ENCODE measurements at places on chromosomes 16 and 17. TPM values are rescaled to one million over a fixed set of nuclear protein-coding genes. Genes with fewer than 3 reads are reported as not detected.

Gene TNK1
- polyA plus RNA-seq: 6.5 TPM

DNA sequence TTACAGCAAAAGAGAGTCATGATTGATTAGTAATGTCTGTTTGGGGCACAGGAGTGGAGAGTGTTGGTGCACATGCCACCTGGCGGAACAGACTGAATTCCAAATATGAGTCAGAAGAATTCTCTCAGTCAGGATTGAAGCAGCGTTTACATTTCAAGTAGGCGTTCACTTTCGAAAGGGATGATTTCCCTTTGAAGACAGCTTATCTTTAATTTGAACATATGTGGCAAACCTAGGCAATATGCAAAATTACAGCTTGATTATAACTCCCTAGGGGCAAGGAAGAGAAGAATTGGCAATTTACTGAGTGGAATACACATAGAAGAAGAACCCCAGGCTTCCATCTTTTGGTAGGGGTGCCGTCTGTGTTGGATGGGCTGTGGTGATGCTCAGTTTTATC lies 235.8 kb downstream of the HAPSTR1 start:
- DNase-seq: no peak

DNA sequence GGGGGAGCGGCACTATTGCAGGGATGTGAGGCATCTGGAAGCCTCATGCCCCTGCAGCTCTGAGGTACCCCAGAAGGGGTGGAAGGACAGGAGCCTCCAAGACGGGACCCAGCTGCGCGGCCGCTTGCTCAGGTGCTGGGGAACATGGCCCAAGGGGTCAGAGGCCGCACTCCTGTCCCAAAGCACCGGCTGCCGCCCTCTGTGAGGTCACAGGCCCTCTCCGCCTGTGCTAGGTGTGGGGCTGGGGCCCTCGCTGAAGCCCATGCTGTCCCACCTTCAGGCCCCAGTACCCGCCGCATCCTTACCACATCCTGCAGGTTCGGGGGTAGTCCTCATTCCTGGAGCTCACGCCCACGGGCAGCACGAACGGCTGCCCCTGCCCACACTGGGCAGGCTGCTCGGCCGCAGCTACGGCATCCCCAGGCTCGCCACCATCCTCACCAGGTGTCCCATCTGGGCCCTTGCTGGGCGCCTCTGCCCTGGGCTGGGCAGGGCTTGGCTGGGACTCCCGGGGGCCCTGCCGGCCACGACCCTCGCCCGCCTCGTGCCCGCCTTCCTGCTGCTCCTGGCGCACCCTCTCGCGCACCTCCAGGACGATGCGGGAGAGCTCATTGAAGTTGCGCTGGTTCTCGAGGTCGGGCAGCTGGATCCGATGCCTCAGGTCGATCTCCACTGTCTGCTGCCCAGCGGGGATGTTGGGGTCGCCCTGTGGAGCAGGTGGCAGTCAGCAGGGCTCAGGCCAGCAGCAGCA lies 16.6 kb upstream of the C16orf95 start:
- DNase-seq: no peak

GRCh38 chr16:4649744-4650442 lies 25.3 kb downstream of the MGRN1 start:
- DNase-seq: no peak

GRCh38 chr16:68111379-68111778 lies 26.2 kb downstream of the NFATC3 start:
- no peak for DNase-seq

Gene QPRT
- polyA plus RNA-seq: 111 TPM

Gene KRTAP3-1
- polyA plus RNA-seq: not detected

- no peak for DNase-seq
These were observed 573 bp downstream of the CHST6 start for GRCh38 chr16:75494661-75495075.

DNA sequence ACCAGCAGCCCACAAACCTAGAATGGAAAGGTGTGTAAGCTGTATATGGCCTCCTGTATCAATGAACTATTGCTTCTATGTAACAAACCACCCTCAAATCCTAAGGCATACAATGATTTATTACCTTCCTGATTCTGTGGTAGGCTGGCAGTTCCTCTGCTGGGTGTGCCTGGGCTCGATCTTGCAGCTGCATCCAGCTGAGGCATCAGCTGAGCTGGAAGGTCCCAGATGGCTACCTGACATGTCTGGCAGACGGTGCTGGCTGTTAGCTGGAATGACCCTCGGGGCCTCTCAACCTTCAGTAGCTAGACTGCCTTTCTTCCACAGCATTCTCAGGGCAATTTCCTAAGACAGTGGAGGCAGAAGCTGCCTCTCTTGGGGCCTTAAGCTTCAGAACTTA lies 152.7 kb downstream of the RAB11FIP4 start:
- DNase-seq: no peak

Gene ITGAD
- not detected for polyA plus RNA-seq

GRCh38 chr17:71764505-71764904 lies 356.3 kb upstream of the SOX9 start:
- no peak for DNase-seq

DNA sequence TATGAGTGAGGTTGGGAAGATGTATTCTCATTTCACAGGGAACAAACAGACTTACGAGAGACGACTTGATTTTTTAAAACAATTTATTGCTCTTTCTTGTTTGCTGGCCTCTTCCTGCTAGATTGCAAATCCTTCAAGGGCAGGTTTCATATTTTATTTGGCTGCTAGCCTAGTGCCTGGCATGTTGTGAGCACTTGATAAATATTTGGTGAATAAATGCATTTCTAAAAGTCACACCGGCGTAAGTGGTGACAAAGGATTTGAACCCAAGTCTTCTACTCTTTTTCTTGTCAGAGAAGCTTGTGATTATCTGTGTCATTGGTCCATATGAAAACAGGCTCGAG lies 1.4 kb downstream of the WWP2 start:
- DNase-seq: no peak

Gene PYDC1
- not detected for polyA plus RNA-seq

- DNase-seq: no peak
These were observed 29.6 kb downstream of the NMT1 start for GRCh38 chr17:45090711-45091110.

DNA sequence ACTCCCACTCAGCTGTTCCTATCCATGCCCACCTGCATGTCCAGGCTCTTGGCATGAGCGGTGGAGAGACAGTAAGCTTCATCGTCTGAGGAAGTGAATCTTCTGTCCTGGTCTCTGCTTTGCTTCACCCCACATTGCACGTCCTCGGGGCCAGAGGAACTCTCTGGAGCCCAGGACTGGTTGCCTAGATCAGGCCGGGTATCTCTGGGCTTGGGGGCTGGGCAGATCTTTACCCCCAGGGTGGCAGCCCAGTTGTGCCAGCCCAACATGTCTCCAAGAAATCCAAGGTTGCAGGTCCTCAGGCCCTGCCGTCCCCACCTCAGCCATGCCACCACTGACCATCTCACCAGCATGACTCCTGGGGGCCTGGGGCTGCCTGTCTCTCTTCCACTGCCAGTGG lies 58.3 kb downstream of the BEAN1 start:
- no peak for DNase-seq

Gene DOK4
- 10.4 TPM for polyA plus RNA-seq

Gene SHCBP1
- polyA plus RNA-seq: 11.4 TPM

- DNase-seq: no peak
These were observed 46.2 kb upstream of the RBFOX3 start for GRCh38 chr17:79657036-79657435.

Gene ZNF689
- polyA plus RNA-seq: 3.6 TPM

Gene SHISA6
- polyA plus RNA-seq: 1.1 TPM

Data from foreskin keratinocyte (primary cell).